ENCODE measurements at places on chromosomes 2 and 18.

DNA sequence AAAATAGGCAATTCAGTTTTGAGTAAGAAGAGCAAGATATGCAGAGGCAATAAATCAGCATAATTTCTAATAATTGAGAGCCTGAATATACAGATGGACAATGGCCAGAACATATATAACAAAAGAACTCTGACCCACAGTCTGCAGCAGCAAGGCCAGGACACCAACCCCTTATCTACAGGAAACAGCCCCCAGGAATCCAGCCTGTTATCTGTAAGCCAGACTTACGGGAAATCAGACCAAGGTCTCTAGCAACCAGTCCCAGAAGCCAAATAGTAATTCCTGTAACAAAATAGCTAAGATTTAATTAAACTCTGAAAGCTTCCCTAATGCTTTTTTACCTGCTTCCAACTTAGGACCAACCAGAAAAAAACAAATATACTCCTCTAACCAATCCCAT lies 434.5 kb upstream of the GYPC start:
- DNase-seq, result no peak

- DNase-seq, result no peak
Measured at GRCh38 chr18:394262-394986, 106.1 kb downstream of the COLEC12 start.

DNA sequence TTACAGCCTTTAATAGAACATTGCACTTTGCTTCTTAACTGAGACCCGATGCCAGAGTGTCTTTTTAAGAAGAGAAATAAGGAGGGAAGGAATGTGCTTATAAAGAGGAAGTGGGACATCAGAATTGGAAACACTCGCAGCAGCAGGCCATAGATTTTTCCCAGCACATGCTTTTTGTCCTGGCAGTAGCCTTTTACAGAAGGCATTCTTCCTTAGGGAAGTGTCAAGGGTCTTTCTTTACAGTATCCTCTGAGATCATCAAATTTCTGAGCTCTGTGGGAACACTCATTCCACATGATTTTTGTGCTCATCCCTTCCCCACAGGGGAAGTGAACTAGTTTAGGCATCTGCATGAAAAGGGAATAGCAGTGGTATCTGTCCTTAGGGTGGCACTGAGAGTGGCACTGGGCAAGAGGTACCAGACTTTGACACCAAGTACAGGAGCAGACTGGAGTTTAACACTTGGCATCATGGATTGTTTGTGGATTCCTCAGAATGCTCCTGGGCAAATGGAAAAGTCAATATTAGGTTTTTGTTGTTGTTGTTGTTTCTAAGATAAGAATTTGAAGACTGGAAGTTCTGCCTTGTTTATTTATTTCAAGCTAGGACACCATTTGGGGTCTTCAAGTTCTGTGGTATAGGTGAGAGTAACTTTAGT lies 4.1 kb downstream of the MYO1B start:
- DNase-seq, result no peak

- no peak for DNase-seq
Measured at GRCh38 chr18:6939972-6940371, 177.6 kb downstream of the LAMA1 start.

- no peak for DNase-seq
Measured at GRCh38 chr2:20164734-20165478, 60.0 kb downstream of the SDC1 start.

- DNase-seq, result no peak
Measured at GRCh38 chr2:64322433-64322832, 131.5 kb upstream of the LGALSL start.

DNA sequence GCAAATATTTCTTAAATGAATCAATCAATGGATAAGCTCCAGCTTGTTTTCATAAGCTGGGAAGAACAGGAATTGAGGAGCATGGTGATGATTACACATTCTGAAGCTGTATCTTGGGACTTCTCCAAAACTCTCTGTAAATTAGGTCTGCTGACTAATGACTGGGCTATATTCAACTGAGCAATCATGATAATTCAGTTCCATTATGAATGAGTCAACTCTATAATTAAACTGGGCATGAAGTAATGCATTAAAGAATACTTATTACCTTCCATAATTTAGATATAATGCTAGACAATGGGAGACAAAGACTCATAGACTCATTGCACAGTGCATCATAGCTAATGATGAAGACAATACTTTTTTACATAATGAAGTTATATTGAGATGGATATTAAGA lies 207.4 kb downstream of the CBLN2 start:
- DNase-seq, result no peak

GRCh38 chr2:53096351-53096750 lies 671.3 kb upstream of the CHAC2 start:
- DNase-seq, result no peak

- no peak for DNase-seq
Measured at GRCh38 chr2:220586980-220587530, 959.6 kb downstream of the SLC4A3 start.

GRCh38 chr2:186848873-186849578 lies at the start of gene ZSWIM2:
Gene ZSWIM2 (minus strand): TSS chr2:186849170. CDS start chr2:186849130, 40 bp downstream.
- peak; percentile 60 for DNase-seq

Data from dermis blood vessel endothelial cell (primary cell).